Brain pericyte (primary cell): ENCODE measurements at places on chromosomes 12 and 14.

DNA sequence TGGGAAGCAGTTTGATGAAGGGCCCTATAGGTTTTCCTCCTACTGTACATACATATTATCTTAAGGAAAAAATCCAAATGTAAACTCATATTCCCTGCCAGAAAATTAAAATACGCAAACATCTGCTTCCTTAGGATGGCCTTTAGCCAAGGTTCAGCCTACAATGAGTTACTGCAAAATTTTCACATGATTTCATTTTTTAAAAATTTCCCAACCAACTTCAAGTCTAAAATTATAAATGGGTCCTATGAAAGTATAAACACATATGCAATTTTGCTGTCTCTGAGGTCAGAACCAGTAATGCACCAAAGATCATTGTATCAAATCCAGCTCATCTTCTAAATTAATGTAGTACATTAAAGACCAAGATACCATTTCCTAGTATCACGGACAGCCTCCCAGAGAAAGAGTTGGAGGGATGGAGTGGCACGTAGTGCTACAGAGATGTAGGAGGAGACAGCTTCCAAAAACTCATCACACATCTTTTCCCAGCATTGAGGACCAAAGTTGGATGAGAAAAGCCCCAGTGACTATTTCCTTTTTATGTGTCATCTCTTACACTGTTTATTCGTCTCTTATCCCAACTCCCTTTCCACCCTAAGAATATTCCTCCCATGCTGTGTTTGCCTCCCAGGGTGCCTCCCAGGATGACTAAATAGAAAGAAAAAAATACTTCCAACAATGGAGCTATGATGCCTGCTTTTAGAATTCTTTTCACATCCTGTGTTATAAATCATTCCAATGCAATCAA is 92.3 kb upstream of the SLCO1C1 start:
- peak; percentile 82 for DNase-seq

- DNase-seq, result no peak
Measured at GRCh38 chr14:89912667-89913211, 41.8 kb downstream of the EFCAB11 start.

DNA sequence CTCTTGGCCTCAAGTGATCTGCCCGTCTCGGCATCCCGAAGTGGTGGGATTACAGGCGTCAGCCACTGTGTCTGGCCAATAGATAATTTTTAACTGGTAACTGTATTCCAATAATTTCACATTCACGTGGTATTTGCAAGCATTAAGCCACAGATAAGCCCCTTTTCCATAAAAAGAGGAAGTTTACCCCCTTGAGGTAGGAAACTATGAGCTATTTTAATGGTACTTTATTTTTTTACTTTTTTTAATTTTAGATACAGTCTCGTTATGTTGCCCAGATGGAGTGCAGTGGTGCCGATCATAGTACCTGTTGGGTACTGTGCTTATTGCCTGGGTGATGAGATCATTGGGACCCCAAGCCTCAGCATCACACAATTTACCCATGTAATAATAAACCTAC is 42.9 kb upstream of the AP4S1 start:
- no peak for DNase-seq

- DNase-seq, result no peak
Measured at GRCh38 chr12:132354982-132355680, 25.7 kb upstream of the GALNT9 start.

DNA sequence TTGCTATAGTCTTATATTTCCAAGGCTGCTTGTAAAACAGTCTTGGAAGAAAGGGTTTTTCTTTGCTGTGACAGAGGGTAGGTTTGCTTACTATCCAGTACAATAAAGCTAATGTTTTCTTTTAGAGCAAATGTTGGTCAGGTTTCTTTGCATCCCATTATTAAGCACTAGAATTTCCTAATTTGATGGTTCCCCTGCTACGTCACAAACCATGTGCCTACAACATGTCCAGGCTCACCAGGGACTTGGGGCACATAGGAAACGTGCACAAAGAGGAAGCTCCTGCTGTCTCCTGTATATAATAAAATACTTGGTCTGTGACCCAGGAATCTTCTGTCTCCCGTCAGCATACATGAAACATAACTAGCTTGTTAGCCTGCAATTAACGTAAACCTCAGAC is 486.3 kb upstream of the LRFN5 start:
- DNase-seq, result no peak

DNA sequence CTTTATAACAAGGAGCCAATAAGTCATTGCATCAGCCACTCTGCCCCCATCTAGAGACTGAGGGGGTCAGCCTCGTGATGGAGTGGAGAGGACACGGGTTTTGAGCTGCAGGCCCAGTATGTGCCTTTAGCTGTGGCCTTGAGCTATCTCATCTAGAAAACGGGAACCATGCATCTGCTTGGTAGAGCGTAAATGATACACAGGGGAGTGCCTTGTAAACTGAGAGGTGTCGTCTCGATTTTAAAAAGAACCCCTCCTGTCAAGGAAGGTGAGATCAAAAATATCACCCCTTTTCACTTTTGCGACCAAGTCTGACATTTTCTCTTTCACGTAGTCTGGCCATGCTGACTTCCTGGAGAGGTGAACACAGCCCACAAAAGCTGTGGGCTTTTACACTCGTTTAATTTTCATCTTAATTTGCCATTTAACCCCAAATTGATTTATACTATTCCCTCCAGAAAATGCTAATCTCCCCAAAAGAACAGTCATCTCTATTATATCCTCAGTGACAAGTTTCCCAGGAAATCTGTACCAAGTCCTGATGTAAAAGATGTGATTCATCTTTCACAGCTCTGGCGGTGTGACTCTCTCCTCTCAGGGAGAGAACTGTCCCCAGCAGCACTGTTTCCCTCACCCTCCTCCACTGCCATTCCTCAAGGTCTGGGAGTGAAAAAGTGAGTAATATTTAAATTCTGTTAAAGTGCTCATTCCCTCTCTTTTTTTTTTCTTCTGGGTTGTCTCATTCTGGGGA is 30.6 kb downstream of the VCPKMT start:
- DNase-seq, result no peak

DNA sequence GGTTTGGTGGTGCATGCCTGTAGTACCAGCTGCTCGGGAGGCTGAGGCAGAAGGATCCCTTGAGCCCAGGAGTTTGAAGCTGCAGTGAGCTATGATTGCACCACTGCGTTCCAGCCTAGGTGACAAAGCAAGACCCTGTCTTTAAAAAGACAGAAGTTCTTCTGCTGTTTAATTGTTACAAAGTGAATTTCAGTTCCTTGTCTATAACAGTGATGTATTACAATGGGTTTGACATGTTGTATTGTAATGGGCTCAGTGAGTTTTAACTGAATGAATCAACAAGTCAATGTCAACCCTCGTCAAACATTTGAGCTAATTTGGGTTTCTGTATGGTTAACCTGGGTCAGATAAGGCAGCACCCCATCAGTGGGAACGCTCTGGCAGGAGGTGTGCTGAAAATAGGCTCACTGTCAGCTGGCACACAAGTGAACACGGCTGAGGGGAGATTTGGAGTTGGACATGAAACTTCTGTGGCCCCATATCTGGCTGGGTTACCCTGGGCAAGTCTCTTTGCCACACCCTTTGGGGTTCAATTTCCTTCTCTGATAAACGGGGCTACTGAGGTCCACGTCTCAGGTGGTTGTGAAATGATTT is 14.0 kb upstream of the TRPV4 start:
- DNase-seq, result no peak

DNA sequence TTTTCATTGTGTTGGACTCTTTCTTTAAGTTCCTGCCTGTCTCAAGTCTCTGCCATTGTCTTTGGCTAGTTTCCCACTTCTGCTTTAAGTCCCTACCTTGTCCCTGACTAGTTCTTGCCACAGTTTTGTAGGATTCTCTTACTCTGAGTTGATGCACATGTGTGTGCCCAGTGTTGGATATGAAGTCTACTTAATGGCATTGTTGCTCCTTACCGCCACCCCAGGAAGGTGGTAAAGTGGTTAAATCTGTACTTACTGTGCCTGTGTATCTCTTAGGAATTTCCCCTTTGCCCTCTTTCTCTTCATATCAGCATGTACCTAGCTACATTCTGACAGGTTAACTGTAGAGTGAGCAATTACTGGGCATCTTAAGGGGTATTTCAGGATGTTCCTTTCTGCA is 227.1 kb downstream of the NUBPL start:
- DNase-seq, result no peak

GRCh38 chr14:24443053-24443665 is 583 bp upstream of the SDR39U1 start:
- DNase-seq, result no peak

GRCh38 chr14:78633752-78634151 is 463.6 kb downstream of the NRXN3 start:
- DNase-seq, result no peak

DNA sequence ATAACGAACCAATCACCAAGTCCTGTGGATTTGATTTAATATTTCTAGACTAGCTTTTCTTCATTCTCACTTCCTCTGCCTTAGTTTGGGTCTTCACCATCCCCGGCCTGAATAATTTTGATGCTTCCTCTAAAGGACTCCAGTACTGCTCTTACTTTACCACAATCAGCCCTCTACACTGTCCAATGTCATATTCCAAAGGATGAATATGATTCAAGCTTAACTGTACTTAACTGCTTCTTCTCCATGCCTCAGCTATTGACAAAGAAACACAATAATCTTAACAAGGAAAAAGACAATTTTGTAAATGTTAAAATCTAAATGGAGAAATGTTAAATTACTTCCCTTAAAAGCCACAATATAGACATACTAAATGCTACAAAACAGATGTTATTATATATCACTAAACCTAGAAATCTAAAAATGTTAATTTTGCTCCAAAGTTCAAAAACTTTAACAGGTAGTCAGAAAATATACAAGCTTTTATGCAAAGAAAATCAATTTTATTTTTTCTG is 70.2 kb downstream of the STXBP6 start:
- DNase-seq, result no peak

- DNase-seq, result no peak
Measured at GRCh38 chr12:64137117-64137516, 85.0 kb downstream of the KICS2 start.

DNA sequence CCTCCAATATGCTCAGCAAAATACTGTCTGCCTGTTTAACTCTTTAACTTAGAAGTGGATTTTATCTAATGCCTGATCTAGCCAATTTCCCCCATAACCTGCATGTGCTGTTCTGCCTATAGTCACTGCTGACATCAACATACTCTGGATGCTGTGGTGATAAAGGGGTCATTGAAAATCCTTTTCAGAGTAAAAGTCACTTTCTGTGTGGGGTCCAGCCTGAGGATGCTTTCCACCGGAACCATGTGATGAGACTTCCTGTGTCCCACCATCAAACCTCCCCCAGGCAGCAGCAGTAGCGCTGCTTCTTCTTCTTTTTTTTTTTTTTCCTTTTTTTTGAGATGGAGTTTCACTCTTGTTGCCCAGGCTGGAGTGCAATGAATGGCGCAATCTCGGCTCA is 607.0 kb downstream of the BCL11B start:
- no peak for DNase-seq

GRCh38 chr14:72237722-72238666 is 305.8 kb downstream of the RGS6 start:
- no peak for DNase-seq

- DNase-seq, result no peak
Measured at GRCh38 chr12:69475237-69475975, 5.2 kb downstream of the FRS2 start.

DNA sequence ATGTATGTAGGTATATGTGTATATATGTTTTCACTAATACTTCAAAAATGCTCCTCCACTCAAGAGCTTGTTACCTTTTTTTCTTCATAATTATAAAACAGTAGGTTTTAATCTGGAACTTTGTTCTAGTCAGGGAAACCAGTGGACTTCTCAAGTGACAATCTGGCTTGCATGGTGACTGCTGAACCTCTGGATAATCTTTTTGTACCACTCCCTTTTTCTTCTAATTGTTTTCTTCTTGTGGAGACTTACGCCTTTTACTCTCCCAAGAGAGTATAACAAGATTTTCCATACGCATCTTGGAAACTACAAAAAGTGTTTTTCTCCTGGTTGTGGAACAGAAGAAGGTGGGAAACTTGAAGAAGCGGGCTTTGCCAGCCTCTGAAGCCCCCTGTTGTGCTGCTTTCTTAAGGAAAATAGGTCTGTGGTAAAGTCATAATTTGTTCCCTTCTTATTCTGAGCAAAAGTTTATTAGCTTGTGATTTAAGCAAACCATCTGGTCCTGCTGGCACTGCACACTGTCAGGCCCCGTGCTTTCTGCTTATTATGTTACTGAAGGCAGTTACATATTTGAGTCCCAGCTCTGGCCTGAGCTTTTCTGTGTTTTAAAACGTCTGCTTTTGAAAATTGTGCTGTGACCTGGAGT is 291.8 kb downstream of the ERC1 start:
- DNase-seq, result no peak

GRCh38 chr12:32947206-32948067 is 50.9 kb upstream of the PKP2 start:
- DNase-seq, result no peak

- no peak for DNase-seq
Measured at GRCh38 chr12:66638666-66639065, 40.2 kb downstream of the GRIP1 start.

DNA sequence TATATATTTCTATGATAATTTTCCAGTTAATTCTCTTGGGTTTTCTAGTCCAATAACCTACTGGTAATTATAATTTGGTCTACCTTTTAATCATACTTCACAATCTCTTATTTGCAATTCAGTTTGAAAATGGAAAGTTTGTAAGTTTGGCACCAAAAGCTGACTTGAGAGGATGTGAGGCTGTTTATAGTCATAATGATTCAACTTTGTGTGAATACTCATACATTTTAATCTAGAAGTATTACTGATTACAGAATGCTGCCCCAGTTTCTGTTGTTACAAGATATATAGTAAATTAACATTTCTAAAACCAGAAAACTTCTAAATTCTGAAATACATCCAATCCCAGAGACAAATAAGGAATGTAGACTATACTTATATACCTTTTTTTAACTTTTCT is 158.2 kb downstream of the SLC38A4 start:
- DNase-seq, result no peak

DNA sequence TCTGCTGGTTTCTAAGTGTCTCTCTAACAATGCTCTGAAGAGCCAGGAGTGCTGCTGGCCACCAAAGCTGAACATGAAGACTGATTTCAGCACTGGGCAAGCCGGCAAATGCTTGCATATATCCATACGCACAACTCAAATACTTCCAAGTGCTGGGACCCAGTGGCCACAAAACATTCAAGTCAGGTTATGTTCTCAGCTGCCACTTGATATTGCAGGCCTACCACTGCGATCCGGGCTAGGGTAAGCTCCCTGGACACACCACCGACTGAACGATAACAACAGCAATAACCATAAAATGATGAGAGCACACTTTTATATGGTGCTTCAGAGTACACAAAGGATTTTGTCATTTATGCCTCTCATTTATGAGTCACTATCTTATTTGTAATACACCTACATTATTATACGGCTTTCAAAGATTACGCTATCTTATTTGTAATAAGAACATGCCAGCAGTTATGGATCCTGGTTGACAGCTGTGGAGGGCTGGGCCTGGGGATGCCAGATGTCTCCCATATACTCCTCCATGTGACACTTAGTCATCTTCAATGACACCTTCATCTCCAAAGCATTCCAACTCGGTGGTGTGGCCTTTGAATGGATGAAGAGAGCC is 35.5 kb downstream of the CRACR2A start:
- no peak for DNase-seq

- no peak for DNase-seq
Measured at GRCh38 chr12:132633901-132634300, 15.3 kb downstream of the P2RX2 start.

- no peak for DNase-seq
Measured at GRCh38 chr14:56918849-56919574, 108.7 kb upstream of the OTX2 start.
